ENCODE measurements at places on chromosomes 12 and 14.

GRCh38 chr12:118073768-118074167 lies 12.8 kb upstream of the WSB2 start:
- DNase-seq = no peak

DNA sequence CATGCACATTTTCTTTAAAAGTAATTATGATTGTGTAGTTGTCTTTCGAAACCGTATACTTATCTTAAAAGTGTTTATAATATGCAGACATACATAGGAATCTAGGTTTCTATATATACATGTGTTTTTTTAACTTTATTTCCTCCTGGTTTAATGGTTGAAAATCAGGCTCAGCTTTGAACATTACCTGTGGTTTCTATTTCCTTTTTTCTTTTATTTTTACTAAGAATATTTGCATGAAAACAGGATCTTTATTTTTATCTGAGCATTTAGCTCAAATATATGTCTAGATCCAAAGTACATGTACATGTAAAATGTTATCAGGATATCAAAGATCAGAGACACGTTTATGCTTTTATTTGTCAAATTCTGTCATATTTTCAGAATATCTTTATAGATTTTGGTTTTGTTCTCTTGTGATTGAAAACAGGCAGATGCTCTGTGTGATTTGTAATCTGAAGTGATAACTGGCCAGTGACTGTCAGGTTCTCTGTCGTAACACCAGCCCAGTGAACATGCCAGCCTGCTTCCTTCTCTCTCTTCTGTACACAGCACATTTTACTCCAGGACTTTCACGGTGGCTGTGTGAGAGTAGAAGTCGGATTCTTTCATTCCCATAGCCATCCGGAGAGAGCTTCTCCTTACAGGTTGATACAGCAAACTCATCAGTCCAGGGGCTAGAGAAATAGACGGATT lies 13.7 kb downstream of the TCTN1 start:
- no peak for DNase-seq

DNA sequence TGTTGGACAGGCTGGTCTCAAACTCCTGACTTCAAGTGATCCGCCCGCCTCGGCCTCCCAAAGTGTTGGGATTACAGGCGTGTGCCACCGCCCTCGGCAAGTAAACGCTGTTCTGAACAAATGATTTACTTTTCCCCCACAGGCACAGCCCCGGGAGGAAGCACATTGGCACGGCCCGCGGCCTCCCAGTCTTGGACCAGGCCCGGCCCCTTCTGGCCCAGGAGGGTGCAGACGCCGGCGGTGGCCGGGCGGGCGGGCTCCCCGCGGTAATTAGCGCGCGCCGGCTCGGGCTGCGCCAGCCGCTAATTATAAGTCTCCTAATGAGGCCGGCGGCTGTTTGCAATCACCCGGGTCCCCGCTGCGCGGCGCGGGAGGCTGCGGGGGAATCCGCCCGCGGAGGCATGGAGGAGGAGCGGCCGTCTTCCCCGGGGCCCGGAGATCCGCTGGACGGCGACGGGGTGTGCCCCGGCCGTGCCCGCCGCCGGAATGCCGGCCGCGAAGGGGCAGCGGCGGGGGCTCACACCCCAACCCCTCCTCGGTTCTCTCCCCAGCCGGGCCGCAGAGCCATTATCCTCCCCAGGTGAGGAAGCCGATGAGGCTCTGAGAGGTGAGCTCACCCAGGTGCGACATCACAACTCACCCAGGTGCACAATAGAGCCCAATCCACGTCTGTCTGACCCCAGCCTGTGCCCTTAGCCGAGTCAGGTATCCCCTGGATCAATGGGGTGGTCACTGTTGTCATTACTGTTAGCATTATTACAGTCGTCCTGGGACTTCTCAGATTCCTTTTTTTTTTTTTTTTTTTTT lies 3.3 kb upstream of the POP5 start:
- no peak for DNase-seq

DNA sequence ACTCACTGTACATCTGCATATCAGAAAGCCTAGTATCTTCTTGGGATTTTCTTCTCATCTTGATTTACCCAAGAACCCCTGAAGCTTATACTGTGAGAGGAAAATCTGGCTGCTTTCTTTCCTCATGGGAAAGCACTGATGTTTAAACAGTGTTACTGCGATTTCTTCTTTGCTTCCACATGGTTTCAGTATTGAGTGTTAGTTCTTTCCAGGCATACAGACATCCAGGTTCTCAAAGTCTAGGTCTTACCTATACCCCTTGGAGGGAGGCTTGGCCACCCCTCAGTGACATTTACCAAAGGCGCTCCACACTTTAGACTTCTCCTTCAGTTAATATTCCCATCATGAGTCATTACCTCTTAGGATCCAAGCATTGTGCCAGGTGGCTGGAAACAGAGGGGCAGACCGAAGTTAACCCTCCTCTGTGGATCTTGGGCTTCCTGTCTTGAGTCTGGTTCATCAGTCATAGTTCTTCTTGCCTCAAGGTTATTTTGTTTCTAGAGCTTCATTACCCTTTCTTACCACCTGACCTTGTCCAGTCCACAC lies 79.1 kb downstream of the TMEM117 start:
- DNase-seq = no peak

DNA sequence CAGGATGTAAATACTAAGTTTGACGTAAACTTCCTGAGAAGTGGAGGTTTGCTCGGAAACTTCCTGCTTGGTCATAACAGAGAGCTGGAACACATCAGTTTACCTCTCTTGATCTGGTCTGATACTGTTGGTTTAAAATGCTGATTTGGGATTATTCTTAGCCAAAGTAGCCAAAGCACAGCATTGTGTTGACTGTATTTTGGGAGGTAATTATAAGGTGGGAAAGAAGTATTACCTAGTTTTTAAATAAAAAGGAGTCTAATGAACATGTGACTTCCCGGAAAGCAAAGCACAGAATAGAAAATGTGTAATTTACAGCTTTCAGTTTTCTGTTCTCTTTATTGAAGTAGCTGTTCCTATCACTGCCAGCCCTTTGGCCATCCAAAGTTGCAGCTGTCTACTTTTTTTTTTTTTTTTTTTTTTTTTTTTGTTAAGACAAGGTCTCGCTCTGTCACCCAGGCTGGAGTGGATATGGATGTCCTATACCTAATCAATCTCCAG lies 52.2 kb upstream of the SRP54 start:
- DNase-seq = no peak

DNA sequence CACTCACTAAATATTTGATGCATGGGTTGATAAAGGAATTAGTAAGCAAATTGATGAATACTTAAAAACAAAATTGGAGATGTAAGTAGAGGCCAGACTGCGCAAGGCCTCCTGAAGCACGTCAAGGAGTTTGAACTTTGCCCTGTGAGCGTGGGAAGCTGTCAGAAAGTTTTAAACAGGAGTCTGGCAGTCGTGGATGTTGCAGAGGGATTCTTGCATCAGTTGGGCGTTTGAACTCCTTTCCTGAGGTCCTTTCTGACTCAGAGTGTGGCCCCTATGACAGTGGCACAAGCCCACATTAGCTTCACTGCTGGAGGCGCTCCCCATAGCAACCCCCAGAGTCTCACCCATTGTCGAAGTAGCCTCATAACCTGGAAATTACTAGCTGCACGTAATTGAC lies 17.9 kb upstream of the IL22 start:
- no peak for DNase-seq

DNA sequence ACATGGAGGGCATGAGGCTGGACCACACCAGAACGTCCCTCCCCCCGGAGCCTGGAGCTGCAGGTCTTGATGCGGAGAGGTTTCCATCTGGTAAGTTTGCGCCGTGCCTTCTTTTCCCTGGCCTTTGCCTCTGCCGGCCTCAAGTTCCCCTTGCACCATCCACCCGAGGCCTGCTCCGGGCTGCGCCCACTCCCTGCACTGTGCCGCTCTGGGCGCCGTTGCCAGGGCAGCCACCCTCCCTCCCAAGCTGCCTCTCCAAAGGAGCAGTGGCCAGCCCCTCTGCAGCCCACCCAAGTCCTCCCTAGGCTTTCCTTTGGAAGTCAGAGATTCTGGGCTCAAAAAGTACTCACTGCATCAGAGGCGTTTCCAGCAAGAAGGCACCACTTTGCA lies 46.2 kb upstream of the MEG3 start:
- DNase-seq = no peak

DNA sequence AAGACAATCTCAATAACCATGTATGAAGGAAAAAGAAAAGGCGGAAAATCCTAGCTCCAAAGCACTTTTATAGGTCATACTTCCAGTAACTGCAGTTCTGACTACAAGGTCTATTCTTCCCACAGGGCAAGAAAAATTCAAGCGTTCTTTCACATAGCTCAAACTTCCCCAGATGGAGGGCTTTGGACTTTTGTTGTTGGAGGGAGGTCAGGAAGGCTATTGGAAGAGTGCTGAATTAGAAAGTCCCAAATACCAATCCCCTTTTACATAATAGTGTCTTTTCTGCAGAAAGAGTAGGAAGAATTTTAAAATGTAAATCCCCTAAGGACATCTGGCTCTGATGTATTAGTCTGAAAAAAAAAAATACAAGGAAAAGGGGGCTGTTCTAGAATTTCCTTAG lies 309.4 kb downstream of the MDGA2 start:
- no peak for DNase-seq
